ENCODE measurements at places on chromosomes 5 and 9. TPM values are rescaled to one million over a fixed set of nuclear protein-coding genes. Genes with fewer than 3 reads are reported as not detected.
A peak's percentile ranks its signal among the peaks of the same experiment; 100 is the strongest.

GRCh38 chr5:56094579-56095361 lies 100.0 kb upstream of the IL6ST start:
- DNase-seq, result no peak

DNA sequence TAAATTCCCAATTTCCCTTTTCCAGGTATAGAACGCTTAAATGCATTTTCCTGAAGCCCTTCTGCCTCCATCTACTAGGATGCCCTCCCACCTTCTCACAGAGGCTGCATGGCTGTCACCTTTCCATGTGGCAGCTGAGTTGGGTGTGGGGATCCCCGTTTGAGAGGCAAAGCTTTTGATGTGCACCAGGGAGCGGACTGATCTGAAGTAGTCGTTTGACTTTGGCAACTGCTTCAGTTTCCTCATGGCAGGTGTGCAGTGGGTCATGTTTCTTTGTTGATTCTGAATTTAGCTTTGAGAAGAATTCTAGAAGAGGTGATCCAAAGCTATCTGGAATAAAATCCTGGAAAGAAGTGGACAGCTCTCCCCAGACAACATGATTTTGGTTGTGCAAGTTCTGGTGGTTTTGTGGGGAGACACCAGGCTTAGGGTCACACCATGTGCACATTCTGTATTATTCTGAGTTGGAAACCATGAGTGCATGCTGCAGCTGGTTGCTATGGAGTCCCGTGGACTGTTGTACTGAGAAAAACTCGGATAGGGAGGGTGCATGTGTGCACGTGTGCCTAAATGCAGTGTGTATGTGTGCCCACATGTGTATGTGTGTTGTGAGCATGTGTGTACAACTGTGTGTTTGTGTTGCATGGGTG lies 63.5 kb downstream of the GADD45G start:
- no peak for DNase-seq

- no peak for DNase-seq
Measured at GRCh38 chr5:7261049-7261448, 134.9 kb upstream of the ADCY2 start.

DNA sequence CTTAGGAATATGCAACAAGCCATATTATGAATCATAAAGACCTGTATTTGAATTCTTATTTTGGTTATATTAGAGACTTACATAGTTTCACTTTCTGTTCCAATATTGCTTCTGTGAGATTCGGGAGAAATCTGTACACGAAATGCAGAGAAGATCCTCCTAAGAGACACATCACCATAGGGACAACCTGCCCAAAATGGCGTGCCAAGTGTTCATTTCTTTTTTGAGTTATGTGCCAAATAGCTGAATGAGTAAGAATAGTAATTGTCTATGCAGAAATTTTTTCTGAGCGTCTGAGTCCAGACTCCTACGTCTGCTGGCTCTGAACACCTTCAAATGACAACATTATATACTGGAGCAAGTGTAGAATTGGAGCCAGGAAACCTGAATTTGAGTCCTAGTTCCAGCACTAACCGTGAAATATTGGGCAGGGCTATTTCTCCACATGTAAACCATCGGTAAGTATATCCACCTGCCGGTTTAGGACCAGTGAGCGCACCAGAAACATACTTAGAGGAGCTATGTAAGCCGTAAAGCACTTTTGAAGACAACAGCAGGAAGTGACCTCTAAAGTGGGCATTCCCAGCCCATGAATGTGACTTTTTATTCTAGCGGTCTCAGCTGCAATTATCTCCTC lies 163.9 kb upstream of the DMRT1 start:
- DNase-seq, result no peak

- no peak for DNase-seq
Measured at GRCh38 chr5:28324174-28324573, 1285.8 kb upstream of the CDH9 start.

Gene CYSTM1
- 89.8 TPM for total RNA-seq

GRCh38 chr9:138007918-138008841 lies 130.6 kb downstream of the CACNA1B start:
- peak; percentile 47 for DNase-seq

DNA sequence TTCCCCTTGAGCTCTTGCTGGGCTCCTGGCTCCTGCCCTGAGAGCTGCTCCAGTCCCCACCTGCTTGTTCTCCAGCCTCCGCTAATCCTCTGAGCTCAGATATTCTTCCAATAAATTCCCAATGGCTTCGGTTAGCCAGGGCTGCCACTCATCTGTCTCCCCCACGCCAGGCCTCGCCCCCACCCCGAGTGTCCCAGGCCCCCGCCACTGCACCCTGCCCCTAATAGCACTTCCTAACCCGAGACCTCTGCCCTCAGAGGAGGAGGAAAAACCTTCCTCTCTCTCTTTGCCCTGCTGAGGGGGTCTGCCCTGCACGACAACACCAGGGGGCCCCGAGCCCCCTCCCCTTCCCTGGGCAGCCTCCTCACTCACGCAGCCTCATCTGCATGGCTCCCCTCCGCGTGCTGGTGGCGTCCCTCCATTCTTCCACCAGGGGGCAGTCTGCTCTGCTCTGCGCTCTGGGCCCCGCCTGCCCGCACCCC lies 5.4 kb upstream of the LCN15 start:
- DNase-seq, result no peak

DNA sequence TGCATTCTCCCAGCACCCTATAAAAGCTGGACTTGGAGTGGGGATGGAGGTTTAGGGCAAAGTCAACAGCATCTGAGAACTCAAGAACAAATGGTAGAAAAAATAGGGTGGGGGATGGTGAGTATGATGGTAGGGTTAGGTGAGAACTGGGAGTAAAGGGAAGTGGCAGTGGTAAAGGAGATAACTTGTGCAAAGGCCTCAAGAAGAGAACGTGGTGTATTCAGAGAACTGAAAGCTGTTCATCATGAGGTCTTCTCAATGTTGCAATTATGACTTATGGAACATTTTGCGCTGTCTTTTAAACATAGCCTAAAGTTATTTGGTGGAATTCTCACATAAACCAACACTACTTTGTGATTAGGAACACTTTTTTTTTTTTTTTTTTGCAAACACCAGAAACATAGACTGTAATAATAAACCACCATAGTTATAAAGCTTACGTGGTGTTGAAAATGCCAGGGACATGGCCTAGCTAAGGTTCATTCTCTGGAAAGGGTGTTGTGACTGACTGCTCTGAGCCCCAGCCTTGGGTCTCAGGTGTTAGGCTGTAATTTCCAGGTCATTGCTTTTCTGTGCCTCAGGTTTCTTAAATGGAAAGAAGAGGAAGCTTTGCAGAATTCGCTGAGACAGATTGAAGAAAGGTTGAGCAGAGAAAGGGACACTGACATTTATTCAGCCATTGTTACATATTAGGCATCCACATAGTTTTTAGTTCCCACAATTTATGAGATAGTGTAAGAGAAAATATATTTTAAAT lies 19.2 kb upstream of the TXNDC8 start:
- no peak for DNase-seq

DNA sequence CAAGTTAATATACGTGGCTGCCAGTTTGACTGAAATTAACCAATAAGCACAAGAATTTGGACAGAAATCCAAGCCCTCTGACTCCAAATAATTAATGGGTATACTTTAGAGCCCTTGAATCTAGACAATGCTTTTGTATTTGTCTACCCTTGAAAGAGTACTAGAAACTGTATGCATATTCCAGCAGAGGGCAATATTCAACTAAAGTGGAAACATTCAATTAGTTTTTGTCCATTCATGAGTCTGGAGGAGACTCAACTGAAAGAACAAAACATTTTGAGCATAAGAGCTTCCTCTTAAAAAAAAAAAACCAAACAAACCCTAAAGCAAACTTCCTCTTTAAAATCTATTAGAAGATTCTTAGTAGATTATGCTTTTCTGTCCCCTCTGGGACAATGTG lies 157.8 kb downstream of the ARHGEF28 start:
- DNase-seq, result no peak

DNA sequence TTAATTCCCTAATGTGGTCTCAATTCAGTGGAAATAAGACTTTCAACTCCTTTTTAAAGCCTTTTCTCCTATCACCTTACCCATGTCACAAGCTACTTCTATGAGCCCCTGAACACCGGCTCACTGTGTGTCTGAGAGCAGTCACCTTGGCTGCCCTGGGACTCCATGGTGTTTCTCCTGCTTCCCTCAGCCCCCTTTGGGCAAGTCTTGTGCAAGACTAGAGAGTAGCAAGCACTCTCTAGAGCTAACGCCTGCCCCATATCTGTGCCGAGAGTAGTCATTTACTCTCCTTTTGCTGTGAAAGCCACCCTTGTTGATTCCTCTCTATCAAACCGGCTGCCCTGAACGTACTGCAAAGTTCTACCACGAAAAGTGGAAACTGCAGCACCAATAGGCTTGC lies 77.9 kb upstream of the DAB2 start:
- DNase-seq, result no peak

DNA sequence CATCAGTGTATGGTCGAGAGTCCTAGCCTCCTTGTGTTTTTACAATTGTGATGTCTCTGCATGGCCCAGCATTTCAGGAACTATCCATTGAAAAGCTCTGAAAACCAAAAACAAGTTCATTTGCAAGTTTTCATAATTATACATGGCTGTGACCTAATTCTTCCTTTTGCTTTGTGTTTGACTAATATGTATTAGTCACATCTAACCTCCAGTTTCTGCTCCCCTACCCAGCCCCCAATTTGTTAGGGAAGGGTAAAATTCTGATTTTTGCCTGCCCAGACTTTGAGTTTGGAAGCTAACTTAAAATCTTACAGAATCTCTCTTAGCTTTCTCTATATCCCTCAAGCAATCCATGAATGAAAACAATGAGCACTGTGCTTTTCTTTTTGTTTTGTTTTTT lies 128.2 kb upstream of the SEMA6A start:
- DNase-seq, result no peak

- DNase-seq, result no peak
Measured at GRCh38 chr5:131266370-131267060, 2.7 kb downstream of the CDC42SE2 start.

GRCh38 chr9:125593581-125594222 lies 113.3 kb downstream of the MAPKAP1 start:
- no peak for DNase-seq

DNA sequence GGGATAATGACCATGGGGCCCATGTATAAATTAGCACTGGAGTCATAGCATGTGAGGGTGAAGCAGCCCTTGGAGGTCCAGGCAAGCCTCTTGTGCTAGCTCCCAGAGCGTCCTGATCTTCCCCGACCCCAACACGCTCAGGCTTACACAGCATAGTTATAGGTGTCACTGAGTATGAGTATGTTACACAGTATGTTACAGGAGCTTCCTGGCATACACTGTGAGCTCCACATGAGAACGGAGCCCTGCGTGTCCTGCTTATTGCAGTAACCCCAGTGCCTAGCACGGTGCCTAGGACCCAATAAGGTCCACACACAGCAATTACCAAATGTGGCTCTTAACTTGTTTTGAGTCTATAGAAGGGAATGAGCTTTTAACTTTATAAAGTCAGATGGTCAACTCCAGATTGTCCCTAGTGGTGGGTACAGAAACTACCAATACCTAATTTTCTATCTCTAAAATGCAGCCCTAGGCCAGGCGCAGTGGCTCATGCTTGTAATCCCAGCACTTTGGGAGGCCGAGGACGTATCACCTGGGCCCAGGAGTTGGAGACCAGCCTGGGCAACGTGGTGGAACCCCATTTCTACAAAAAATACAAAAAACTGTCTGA lies 64.1 kb downstream of the PLAC8L1 start:
- no peak for DNase-seq

Gene PCDH1
- 22.1 TPM for total RNA-seq

Gene SLC6A3
- total RNA-seq, result 0.16 TPM

DNA sequence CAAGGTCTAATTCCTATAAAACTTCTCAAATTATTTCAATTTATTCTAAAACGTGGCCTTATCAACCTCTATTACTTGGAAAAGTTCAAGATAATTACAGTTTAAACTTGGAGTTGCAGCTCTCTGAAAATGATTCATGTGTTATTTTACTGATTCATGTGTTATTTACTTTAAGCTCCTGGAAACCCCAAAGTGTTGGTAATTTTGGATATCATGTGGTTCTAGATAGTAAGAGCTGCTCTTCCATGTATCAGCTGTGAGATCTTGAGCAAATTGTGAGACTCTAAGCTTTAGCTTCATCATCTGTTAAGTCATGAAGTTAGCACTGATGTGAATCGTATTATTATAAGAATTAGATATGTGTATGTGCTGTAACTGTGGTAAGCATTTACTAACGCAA lies 749.2 kb downstream of the TLE4 start:
- no peak for DNase-seq

Gene SLC31A1
- 10.0 TPM for total RNA-seq

GRCh38 chr5:179319123-179319522 lies 26.1 kb downstream of the ADAMTS2 start:
- no peak for DNase-seq

Gene C9orf85
- 9.0 TPM for total RNA-seq

GRCh38 chr9:126147936-126148870 lies 178.4 kb upstream of the MVB12B start:
- peak; percentile 47 for DNase-seq

DNA sequence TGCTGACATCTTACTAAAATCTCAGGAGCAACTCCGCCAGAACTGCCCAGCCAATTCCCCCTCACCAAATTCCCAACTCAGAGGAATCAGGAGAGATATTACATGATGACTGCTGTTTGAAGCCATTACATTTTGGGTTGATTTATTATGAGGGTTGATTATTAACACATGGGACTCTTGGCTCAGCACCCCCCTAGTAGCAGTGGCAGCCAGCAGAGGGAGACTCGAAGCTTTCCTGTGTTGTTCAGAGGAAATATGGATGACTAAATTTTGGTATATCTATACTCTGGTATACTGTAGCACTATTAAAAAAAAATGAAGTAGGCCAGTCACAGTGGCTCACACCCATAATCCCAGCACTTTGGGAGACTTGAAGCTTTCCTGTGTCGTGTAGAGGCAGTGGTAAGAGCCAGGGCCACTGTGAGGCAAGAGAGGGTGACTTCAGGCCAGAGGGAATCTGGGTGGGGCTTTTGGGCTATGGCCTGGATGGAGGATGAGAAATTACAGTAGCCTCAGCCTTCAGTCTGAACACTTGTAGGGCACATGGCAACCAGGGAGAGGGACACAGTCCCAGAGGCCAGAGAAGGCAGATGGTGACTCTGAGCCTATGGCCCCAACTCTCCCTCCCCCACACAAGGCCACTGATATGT lies 111.4 kb downstream of the LHX2 start:
- DNase-seq, result no peak

Gene HSPB3
- total RNA-seq, result 338 TPM

DNA sequence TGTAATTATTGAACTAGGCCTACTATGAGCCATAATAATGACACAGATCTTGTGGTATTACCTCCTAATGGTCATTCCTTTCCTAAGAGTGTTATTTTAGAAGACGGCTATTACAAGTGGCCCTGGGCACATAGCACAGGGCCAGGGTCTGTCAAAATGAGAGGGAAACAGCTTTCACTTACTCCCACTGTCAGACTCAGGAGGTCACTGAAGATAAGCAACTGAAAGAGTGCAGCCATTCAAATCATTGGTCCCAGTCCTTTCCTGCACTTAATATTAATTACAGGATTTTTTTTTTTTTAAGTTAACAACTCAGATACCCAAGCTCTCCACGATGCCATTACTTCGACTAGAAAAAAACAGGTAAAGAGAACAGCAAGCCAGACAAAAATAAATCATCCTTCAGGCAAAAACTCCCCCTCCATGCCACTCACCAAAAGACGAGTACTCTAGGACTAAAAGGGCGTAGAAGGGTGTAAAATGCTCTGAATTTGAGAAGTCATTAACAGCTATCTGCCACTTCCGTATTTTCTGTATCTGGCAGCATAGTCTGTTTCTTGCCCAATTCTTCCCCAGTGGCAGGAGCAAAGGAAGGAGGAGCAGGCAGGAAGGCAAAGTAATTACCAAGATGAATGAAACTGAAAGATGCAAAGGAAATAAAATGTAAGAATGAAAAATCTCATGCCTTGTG lies 87.4 kb downstream of the ZNF608 start:
- no peak for DNase-seq

- no peak for DNase-seq
Measured at GRCh38 chr5:160198146-160198545, 31.2 kb upstream of the FABP6 start.

- DNase-seq, result peak; percentile 95
Measured at GRCh38 chr9:136118320-136119060, at the start of gene TMEM250. TMEM250 (minus strand) TSS chr9:136118875; CDS start chr9:136116900, 1,975 bp downstream.

All from right atrium auricular region (tissue), 2 donors.